ENCODE measurements at places on chromosomes 1 and 21.
A peak's percentile ranks its signal among the peaks of the same experiment; 100 is the strongest.

DNA sequence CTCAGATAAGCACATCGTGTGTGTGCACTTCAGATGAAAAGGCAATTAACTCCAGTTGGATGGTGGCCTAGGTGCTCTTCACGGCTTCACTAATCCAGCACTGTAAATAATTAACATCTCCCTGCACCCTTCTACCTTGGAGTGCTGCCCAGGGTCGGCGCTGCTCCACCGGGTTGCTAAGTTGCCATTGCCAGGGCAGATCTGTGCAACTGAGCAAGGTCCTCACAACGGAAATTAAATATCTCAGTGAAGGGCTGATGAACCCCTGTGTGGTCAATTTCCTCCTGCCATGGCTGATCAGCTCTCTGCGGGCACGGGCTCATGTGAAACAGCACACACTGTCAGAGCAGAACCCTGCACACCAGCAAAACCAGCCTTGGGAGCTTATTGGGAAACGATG is 63.2 kb downstream of the SYDE2 start:
- peak; percentile 83 for DNase-seq

GRCh38 chr1:158017800-158018595 is 24.6 kb downstream of the KIRREL1 start:
- DNase-seq, result no peak

GRCh38 chr1:81407000-81407821 is 393.5 kb upstream of the ADGRL2 start:
- DNase-seq, result no peak

DNA sequence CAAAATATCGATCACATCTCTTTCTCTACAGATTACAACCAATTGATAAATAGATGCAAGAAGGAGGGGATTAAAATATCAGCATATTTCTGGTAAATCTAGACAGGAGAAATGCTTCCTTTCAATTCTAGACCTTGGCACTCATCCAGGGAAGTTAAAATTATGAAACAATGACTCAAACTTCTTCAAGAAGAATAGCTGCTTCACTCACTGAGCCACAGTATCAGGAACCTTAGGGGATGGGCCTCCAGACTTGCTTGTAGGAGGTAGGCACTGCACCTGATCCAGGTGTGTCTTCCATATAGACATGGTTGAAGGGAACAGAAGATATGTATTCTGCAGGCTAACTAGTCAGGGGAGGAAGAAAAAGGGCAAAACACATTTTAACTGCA is 9.8 kb downstream of the SLAMF7 start:
- DNase-seq, result no peak

GRCh38 chr1:205343431-205344065 is 13.2 kb downstream of the KLHDC8A start:
- DNase-seq, result no peak

- DNase-seq, result no peak
Measured at GRCh38 chr1:150596095-150596892, 16.9 kb upstream of the MCL1 start.

DNA sequence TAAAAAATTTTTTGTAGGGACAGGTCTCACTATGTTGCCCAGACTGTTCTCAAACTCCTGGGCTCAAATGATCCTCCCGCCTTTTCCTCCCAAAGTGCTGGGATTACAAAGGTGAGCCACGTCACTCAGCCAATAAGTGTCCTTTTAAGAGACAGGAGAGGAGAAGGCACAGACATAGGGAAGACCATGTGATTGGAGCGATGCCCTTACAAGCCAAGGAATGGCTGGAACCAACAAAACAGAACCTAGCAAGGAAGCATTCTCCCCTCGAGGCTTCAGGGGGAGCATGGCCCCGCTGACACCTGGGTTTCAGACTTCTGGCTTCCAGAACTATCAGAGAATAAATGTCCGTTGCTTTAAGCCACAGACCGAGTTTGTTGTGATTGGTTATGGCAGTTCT is 37.0 kb downstream of the NDUFS5 start:
- DNase-seq, result no peak

GRCh38 chr1:236868625-236869467 is 73.8 kb downstream of the MTR start:
- peak; percentile 23 for DNase-seq

DNA sequence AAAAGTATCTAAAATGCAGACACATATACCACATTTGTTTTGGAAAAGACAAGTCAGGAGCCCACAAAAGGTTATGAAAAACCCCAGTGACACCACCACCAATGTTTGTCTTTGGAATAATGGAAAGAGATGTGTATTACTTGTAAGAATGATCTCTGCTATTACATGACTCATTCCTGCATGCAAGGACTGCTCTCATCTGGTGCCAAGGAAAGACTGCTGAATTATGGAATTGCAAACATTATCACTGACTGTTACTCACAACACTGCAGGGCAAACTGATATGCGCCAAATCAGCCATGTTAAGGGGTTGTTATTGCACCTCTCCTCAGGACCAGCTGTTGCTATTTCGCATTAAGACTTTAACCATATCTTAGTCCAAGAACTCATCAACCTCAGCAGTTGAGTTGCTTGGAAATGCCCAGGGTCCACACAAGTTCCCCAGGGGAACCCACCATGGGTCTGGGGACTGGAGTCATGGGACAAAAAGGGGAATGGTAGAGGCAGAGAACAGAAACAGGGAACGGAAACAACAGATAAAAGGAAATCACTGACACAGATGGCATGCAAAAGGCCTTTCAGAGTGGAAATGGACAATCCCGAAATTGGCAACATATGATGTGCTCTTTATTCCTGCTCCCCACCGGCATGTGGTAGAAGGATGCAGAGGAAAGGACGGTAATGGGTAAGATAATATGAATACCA is 34.4 kb downstream of the CAPZB start:
- DNase-seq, result peak; percentile 57

GRCh38 chr21:16192902-16193301 is 463.1 kb downstream of the USP25 start:
- peak; percentile 21 for DNase-seq

DNA sequence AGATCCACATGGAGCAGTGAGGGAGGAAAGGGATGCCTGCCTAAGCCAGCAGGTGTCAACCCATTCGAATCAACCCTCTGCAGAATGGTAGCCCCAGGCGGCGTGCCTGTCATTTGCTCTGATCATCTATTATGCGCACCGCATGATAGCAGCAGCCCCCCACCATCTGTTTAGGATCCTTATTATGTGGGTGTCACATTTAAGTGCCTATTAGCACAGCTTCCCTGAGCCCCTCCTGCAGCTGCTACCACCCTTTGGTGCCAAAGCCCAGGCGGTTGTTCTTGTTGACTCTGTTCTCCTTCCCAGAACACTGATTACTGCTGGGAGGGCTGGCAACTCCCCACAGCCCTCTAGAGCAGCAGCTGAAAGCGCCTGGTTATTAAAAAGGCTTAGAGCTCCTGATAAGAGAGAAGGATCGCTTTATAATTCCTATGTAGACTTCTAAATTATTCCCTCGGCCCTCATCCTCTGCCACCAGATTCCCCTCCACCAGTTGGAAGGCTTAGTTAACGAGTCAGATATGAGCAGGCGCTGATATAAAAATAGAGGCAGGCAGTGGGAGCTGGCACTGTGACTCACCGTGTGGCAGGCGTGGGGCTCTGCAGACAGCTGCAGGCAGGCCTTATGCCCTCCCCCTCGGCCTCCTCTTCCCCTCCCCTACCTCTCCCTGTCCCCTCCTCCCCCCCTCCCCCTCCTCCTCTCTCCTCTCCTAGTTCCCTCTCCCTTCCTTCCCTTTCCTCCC is 23.0 kb downstream of the ACTA1 start:
- peak; percentile 53 for DNase-seq

DNA sequence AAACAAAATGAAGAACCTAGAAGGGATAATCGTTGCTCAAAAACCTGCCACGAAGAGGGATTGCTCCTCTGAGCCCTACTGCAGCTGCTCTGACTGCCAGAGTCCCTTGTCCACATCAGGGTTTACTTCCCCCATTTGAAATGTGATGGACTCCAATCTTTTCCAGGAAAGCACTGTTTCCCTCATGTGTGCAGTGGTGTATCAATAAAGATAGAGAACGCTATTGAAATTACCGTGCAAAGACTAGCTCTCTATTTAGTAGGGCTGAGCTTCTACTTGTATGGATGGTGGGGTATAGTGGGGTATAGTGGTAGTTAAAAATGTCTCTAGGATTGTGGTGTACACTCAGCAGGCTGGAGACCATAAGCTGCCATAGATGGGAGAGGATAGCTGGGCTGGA is 3.7 kb downstream of the TMCO2 start:
- DNase-seq, result no peak

- no peak for DNase-seq
Measured at GRCh38 chr1:63915121-63915520, 141.3 kb downstream of the ROR1 start.

DNA sequence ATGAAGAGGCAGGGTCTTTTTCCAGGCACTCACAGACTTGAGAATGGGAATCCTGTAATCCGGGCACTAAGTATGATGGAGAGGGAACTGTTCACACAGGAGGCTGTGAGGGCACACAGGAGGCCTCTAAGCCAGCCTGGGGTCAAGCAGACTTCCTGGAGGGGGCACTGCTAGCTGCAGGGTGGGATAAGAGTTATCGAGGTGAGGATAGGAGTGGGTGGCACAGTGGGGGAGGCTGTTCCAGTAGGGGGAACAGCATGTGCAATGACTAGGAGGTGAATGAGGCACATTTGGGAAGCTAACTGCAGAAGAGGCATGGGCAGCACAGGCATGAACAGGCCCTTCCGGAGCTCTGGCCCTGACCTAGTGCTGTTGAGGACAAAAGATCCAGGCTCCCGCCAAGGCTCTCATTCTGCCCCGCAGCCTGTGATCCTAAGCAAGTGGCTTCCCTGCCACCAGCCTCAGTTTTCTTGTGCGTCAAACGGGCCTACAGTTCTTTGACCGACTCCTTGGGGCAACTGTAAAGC is 216.7 kb downstream of the TRABD2B start:
- no peak for DNase-seq

GRCh38 chr1:80624682-80625081 is 1176.1 kb upstream of the ADGRL2 start:
- DNase-seq, result no peak

GRCh38 chr1:100834777-100835660 is 59.6 kb downstream of the EXTL2 start:
- no peak for DNase-seq

DNA sequence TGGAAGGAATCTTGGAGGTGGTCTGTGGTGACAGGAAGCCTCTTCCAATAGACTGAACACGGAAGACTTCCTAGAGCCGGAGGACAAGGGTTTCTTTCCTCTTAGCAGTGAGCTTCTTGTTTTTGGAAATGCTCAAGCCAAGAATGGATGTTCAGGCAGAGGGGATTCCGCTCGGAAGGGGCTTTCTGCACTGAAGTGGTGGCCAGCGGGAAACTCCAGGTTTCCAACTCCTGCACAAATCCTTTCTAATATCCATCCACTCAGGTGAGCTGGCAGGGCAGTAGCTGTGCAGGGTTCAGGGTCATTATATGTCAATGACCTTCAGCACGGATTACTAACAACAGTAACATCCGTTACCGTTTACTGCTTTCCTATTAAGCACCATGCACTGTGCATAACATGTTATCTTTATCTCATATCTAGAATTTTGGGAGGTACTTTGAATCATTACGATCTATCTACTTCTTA is 573 bp upstream of the CPT2 start:
- DNase-seq, result no peak

DNA sequence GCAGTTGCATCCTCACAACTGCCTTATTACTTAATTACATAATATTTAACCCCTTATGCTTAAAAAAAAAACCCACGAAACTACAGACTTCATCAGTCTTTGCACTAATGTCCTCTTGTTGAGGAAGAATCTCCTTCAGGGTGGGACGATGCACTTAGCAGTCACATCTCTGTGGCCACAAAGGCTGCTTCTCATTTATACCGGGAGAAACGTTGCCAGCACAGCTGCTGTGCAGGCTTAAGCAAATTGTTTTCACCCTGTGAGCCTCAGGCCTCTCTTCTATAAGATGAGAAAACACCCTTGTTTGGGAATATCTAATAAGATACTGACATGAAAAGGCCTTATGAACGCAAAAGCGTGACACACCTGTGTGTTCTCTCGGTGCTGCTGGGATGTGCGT is 2.9 kb upstream of the OBSCN start:
- DNase-seq, result no peak

DNA sequence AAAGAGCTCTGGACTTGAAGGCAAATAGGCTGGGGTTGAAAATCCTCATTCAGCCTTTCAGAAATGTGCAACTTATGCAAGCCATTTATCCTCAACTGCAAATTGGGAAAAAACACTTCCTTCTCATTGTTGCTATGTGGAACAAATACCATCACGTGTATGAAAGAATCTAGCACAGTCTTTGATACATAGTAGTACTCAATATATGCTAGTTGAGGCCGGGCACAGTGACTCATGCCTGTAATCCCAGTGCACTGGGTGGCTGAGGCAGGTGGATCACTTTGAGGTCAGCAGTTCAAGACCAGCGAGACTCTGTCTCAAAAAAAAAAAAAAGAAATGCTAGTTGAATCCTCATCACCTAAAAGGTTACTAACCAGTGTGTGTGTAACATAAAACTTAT is 8.2 kb downstream of the PI4KB start:
- DNase-seq, result no peak

- no peak for DNase-seq
Measured at GRCh38 chr1:39540504-39541031, 36.0 kb downstream of the PABPC4 start.

GRCh38 chr1:9289090-9289534 is 3.6 kb upstream of the SPSB1 start:
- DNase-seq, result no peak

GRCh38 chr1:225461533-225462428 is 33.9 kb upstream of the LBR start:
- no peak for DNase-seq

- DNase-seq, result no peak
Measured at GRCh38 chr1:217425422-217425821, 205.5 kb downstream of the GPATCH2 start.

DNA sequence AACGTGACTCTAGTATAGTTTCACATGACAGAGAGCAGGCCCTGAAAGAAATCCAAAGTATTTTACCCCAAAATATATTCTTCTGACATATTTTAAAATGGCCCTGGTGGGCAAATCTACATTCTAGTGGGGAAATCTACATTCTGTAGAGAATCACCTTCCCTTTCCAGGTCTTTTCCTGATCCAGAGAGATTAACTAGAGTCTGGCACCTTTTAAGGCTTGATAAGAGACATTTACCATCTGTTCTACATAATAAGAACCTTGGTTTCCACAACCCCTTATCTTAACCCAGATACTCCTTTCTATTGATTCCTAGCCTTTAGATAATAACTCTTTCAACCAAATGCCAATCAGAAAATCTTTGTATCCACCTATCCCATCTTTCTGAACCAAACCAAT is 17.0 kb upstream of the L1TD1 start:
- no peak for DNase-seq

DNA sequence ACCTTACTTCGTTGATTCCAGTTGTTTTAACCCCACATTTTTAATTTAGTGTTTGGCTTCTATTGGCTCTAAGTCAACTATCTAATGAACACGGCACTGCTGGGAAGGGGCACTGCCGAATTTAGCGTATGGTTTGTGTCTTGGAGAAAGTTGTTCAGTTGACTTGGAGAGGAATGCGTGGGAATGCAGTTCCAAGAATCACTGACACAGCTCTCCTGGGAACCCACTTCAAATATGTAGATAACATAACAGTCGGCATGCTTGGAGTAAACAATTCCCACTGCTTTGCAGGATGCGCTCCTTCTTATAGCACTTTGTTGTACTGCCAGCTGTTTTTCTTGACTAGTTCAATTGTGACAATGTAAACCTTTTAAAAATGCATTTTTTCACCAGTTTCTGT is 104.3 kb downstream of the RYR2 start:
- DNase-seq, result no peak
